Stimulated activated CD8-positive, alpha-beta memory T cell treated with anti-CD3 and anti-CD28 coated beads, Interleukin-15, amount 100 ng/mL, for 24 hours (primary cell): ENCODE measurements at places on chromosomes 16 and 17.

DNA sequence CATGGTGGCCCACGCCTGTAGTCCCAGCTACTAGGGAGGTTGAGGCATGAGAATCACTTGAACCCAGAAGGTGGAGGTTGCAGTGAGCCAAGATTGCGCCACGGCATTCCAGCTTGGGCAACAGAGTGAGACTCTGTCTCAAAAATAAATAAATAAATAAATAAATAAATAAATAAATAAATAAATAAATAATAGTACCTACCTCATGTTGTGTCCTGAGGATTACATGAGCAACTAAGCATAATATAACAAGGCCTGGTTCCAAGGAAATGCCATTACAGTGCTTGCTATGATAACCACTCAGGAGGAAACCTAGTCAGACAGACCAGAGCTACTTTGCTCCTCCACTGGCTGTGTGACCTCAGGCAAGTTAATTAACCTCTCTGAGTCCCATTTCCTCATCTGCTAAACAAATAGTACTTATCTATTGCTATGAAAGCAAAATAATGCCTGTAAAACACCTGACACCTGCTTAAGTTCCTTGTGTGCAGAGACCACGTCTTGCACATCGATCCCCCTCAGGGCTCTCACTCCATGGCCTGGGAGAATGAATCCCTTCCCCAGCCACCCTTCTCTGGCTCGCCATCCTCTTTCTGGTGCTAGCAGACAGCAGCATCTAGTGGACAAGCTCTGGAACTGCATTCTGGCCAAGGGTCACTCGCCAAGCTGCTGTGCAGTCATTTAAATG, 7.5 kb downstream of the EPOP start:
- DNase-seq, result no peak

GRCh38 chr17:7348478-7349242, 3.3 kb upstream of the KCTD11 start:
- no peak for DNase-seq

DNA sequence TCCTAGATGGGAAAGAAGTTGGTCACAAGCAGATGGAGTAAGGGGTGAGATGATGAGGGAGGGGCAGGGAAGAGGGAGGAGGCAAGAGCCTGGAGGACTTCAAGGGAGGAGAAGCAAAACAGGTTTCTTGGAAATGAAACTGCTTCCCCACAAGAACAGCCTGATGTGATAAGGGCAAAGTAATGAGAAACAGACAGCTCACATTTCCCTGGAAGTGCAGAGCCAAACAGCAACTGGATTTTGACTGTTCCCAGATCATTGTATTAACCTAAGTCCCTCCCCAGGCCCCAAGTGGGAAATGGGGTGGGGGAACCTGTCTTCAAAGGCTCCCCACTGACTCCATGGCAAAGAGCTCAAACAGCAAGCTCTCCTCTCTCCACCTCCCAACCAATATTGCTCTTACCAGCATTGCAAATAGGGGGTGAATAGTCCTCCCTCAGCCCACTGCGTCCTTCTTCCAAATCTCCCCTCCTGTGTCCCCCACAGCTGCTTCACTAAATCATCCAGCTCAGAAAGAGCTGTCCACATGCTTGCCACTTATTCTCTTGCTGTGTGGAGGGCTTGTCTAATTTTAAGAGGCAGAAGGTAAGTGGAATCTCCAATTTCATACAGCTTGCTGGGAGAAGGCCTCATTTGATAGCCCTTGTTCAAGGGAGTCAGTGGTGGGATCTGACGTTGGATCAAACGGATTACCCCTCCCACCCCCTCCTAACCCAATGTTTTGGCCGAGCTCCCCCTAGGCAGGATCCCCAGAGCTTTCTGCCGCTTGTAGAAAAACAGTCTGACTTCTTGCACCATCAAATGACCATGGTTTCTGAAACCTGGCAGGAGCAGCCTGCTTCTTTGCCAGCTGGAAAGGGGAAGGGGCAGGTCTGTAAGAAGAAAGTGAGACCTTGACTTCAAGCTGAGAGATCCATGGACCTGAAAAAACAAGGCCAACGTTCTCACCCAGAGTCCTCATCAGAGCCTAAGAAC, 56.3 kb upstream of the SMIM36 start:
- DNase-seq, result no peak

DNA sequence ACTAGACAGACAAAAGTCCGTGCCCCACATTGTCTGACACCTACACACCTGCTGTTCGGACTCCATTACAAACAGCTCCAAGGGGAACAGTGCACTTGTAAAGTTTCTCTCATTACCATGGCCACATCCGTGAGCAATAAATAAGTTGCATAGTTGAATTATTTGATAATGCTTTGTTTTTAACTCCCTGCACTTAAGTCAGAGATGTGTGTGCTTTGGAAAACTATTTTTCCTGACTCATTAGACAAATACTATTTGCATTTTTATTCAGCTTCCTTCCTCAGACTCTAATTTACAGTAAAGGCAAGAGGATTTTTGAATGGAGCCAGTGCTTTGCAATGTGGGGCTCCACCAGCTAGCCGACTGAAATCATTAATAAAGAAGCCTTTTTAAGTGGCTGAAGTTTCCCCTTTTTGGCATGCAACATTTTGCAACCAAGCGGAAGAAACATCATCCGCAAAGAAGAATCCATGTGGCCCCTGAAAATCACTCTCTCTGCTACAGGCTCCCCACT, 6.5 kb upstream of the CCL2 start:
- no peak for DNase-seq

DNA sequence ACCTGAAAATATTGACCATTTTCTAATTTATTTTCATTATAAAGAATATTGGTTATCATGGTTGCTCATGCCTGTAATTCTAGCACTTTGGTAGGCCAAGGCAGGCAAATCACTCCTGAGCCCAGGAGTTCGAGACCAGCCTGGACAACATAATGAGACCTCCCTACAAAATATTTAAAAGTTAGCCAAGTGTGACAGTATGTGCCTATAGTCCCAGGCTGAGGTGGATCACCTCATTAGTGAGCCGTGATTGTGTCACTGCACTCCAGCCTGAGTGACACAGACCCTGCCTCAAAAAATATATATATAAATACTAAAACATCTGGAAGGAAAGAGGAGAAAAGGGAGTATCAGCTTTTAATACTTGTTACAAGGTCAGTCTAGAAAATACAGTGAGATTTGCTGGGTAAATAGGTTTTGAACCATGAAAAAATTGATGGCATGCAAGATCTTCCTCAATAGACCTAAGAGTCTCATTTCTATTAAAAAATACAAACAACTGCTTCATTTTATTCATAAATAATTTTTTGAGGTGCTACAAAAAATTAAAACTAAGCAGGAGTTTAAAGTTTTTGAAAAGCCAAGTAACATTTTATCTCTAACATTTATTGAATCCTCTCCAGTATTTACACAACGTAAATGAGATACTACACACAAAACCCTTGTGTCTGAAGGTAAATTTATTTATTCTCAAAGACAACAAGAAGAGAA, 47.7 kb downstream of the TUBD1 start:
- no peak for DNase-seq

DNA sequence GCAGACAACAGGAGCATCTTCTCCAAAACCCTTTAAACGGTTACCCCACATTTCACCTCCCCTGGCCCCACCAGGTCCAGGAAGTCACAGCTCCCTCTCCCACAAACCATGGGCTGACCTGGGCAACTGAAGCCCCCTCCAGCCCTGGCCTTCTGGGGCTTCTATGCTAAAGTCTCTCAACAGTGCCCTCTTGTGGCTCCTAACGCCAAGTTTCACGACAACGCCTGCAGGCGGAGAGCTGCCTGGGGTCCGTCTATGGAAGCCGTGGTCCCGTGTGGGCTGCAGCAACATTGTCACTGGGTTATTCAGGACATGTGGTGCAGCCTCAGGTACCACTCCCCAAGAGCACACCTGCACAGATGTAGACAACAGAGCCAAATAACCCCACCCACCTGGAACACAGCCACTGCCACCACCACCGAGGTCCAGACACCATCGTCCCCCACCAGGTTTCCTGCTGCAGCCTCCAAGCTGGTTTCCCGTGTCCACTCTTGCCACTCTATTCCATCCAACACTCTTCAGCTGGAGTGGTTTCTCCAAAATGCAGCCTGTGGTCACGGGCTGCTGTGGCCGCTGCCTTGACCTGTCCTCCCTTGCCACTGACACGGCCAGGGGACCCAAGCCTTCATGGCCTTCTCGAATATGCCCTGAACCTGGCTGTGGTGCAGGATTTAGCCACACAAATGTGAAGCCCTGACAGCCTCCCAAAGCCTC, 19.1 kb downstream of the C16orf95 start:
- no peak for DNase-seq

- no peak for DNase-seq
These were observed 12.3 kb downstream of the CANT1 start for GRCh38 chr17:78997231-78997741.

- no peak for DNase-seq
These were observed 17.0 kb downstream of the PRCD start for GRCh38 chr17:76556765-76557367.

GRCh38 chr16:5066511-5066910, 755 bp upstream of the C16orf89 start:
- DNase-seq, result no peak

GRCh38 chr17:77099997-77100396, 40.8 kb upstream of the SEC14L1 start:
- no peak for DNase-seq

DNA sequence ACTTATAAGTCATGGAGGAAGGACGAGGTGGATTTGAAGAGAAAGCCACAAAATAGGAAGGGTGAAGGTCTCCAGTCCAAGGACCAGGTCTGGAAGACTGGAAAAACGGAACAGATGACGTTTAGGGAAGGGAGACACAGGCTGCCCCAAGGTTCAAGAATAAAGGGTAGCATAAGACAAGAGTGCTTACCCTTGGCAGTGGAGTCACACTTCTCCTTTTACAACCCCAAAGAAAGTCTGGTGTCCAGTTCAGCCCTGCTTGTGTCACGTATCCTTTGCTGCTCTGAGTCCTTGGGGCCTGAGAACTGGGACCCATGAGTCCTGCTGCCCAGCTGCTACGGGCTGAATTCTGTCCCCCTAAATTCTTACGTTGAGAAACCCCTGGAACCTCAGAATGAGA, 13.0 kb upstream of the GGA2 start:
- DNase-seq, result no peak

GRCh38 chr17:62673614-62674362, 46.3 kb downstream of the MRC2 start:
- DNase-seq, result no peak

DNA sequence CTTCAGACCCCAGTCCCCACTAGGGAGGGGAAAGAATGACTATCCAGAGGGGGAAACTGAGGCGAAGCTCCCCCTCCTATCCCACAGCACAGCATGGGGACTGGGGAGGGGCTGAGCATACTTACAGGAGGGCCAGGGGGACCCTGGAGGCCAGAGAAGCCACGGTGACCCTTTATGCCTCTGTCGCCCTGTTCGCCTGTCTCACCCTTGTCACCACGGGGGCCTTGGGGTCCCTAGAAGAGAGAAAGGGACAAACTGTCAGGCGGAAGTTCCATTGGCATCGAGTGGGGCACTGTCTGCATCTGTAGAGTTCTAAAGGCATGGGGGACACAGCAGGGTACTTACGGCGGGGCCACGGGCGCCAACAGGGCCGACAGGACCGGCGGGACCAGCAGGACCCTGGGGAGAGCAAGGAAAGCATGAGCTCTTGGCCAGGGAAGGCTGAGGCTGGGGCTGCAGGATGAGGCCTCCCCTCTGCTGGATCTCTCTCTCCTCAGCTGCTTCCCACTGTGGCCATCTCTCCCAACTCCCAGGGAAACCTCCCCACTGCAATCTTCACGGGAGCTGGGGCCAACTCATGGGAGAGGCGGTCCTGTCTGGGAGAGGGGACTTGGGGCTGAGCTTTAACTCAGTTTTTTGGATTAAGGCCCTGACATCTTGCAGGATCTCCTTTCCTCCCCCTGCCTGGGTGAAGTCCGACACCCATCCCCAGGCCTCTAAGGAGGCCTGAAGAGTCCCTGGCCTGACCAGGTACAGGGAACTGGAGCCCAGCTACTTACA, 13.5 kb downstream of the COL1A1 start:
- no peak for DNase-seq

- DNase-seq, result no peak
These were observed 39.6 kb upstream of the PSMD7 start for GRCh38 chr16:74257061-74257460.

- DNase-seq, result no peak
These were observed 54.9 kb downstream of the ABCC1 start for GRCh38 chr16:16004314-16004749.

GRCh38 chr17:9419932-9420453, 155.6 kb downstream of the STX8 start:
- DNase-seq, result no peak

DNA sequence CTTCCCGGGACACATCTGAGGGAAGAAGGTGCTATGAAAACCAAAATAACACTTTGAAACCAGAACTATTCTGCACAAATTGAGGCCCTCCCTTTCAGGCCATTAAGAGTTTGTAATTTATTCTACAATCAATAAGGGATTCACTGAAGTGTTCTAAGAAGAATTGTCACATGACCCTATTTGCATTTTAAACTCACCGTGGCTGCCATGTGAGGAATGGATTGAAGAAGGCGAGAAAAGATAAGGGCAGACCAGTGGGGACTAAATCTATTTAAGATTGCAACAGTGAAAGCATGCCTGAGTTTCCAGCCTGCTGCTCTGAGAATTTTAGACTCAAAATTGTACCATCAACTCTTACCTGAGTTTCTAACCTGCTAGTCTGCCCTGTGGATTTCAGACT, 408.8 kb upstream of the SALL1 start:
- DNase-seq, result no peak

DNA sequence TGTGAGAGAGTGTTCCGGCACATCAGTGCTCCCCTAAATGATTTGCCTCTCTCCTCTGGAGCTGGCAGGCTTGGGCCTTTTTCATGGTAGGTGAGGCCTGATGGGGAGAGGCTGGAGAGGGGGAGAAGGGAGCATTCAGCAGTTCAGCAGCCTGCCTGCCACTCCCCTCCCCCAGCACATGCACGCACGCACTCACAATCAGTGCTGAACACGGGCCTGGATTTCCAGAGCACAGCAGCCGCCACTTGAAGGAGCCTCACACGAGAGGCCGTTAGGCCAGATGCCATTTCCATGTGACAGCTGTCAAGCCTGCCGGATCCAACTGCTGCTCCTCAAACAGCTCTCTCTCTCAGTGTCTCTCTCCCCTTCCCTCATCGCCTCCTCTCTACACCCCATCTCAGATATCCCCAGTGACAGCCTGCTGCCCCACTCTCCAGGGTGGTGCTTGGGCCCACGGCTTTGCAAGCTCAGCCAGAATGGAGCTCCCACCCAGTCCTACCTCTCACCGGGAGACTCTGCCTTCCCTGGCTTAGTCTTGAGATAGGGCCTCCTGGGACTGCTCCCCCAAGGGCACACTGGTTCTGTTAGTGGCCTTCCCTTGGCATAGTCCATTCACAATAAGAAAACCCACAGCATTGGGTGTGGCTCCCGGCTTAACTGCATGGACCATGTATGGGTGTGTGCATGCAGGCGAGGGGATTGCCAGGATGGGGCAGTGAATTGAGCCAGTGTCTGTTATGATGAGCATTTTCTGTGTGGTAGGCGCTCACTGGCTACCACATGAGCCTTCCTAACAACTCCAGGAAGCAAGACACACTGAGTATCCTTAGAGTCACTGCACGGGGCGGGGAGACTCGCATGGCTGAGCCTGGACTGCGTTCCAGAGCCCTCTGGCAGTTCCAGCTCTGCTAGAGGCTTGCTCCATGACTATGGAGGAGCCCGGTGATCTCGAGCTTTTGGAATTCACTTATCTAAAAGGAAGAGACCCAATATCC, 226.2 kb downstream of the CCDC182 start:
- DNase-seq, result no peak

- no peak for DNase-seq
These were observed 24.8 kb downstream of the TTLL6 start for GRCh38 chr17:48792033-48792798.

GRCh38 chr17:75205793-75206163, 299 bp downstream of the NUP85 start:
- no peak for DNase-seq
